ENCODE measurements at places on chromosomes 7 and 10.

DNA sequence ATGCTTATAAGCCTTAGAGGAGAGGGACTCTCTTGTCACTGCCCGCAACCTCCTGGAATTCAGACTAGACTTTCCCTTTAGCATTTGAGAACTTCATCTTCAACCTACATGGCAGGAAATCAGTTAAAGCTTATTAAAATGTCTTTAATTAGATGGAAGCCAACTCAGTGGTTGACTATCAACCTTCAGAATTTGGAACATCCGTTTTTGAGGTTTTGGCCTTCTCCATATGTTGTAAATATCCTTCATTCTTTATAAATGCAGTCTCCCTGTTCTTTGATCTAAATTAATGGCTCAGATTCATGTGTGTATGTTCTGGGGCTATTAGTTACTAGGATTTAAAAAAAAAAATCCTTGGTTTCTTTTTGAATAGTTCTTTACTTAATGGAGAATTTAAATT lies 85.0 kb downstream of the ANKRD61 start:
- no peak for DNase-seq

DNA sequence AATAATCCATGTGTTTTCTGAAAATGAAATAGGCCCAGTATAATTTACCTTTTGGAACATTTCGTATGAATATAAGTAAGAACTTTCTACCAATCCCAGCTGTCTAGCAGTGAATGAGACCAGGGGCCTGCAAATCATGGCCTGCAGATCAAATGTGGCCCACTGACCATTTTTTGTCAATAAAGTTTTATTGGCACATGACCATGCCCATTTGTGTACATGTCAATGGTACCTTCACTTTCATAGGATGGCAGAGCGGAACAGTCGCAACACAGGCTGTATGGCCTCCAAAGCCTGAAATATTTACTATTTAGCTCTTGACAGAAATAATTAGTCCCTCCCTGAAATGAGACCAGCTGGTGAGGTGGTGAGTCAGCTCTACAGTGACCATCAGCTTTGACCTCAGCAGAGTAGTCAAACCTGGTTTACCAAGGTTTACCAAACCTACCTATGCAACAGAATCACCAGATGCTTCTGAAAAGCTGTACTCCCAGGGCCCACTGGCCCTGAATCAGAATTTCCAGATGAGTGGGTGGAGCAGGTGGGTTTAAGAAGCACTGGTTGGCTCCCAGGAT lies 13.8 kb upstream of the C10orf90 start:
- no peak for DNase-seq

GRCh38 chr7:92874567-92874966 lies 38.2 kb upstream of the CDK6 start:
- DNase-seq: no peak

DNA sequence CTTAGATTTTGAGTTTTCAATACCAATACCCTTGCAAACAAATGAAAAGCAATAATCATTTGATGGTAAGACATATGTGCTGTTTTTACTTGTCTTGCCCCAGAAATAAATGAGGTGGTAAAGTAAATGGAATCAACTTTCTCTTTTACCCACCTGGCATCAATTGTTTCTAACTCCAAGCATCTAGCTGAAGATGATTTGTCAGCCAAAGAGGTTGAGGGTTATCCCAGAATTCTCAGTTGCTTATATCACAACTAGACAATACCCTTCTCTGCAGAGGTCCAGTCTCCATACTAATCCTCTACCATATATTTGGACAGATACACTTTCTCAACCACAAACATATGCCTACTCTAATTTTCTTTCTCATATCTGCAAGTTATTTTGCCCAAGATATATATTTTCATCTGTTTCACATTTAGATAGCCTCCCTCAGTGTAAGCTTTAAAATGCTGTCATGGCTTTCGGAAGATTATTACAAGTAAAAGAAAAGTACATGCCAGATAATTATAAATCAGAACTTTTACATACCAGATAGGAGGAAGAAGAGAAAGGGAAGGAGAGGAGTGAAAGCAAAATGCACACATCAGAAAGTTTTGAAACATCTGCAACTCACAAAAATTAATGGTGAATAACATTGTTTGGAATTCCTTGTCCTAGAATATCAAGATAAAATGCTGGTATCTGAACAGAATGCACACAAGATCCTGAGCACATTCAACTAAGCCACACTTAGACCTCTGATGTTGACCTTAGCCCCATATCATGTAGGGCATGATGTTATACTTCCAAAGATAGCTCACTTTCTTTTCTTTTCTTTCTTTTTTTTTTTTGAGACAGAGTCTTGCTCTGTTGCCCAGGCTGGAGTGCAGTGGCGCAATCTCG lies 146.6 kb downstream of the REEP3 start:
- DNase-seq: no peak

- DNase-seq: no peak
Measured at GRCh38 chr10:119252051-119252465, 44.7 kb downstream of the GRK5 start.

DNA sequence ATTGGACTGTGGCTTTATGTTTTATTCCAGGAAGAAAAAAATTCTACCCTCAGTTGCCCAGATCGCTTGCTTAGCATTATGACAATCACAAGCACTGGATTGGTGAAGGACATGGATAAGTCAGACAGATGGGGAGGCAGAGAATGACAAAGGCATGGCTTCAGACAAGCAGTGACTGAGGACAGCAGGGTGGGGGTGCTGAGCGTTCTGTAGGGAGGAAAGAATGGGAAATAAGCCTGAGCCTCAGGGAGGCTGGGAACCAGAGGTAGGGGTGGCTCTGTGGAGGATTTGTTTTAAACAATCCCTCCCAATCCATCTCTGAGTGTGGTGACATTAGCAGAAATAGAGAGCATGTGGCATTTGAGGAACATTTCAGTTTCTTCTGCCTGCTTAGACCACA lies 896.9 kb downstream of the CCSER2 start:
- no peak for DNase-seq

DNA sequence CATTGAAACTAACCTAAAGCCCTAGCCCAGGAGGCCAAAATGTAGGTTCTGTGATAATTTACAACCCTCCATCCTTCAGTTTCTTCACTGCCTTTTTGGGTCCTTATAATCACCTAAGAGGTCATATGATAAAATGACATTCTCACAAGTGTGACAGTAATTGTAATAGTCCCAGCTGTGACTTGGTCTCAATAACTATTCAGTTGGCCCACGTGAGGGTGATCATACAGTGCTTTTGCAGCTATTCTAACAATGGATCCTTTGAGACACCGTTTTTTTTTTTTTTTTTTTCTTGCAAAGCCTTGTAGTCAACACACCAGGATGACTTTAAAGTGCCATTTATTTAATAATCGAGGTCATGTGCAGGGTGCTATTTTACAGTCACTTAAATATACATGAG lies 760.0 kb downstream of the PHTF2 start:
- DNase-seq: no peak

- DNase-seq: no peak
Measured at GRCh38 chr7:35555934-35556333, 139.0 kb downstream of the HERPUD2 start.

GRCh38 chr7:73718905-73719805 lies at the start of gene STX1A:
TSS of gene STX1A (minus strand) at chr7:73719669. CDS start at chr7:73719631, 38 bp downstream.
- peak; percentile 50 for DNase-seq

DNA sequence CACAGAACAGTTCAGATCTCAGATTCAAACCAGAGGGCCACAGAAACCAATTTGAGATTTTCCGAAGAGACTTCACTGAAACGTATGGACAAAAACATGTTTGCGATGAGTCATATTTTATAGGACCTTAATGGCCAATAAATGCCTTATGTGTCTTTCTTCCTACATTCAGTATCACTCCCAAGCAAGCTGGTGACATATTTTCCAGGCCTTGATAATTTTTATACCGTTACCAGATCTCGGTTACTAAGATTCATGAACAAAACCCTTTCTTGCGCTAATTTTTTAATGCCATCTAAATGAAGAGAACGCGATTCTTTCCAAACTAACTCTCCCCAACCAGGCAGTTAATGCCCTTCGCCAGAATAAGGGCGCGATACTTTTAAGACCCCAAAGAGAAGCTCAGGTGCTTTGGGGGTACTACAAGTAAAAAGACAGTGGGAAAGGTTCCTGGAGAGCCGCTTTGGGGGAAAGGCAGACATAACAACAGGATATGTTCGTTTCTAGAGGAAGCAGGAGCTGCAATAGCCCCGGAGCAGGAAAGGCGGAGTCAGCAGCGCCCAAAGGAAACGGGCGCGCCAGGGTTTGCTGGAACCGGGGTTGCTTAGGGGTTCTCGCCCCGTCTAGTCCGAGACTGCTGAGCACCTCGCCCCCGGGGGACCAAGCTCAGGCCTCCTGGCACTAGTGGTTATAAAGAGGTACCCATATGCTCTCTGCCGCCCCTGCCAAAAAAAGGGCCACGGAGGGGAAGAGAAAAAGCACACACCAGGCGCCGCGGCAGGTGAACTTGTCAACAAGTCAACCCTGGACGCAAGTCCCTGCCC lies 884 bp downstream of the ICA1 start:
- DNase-seq: no peak

DNA sequence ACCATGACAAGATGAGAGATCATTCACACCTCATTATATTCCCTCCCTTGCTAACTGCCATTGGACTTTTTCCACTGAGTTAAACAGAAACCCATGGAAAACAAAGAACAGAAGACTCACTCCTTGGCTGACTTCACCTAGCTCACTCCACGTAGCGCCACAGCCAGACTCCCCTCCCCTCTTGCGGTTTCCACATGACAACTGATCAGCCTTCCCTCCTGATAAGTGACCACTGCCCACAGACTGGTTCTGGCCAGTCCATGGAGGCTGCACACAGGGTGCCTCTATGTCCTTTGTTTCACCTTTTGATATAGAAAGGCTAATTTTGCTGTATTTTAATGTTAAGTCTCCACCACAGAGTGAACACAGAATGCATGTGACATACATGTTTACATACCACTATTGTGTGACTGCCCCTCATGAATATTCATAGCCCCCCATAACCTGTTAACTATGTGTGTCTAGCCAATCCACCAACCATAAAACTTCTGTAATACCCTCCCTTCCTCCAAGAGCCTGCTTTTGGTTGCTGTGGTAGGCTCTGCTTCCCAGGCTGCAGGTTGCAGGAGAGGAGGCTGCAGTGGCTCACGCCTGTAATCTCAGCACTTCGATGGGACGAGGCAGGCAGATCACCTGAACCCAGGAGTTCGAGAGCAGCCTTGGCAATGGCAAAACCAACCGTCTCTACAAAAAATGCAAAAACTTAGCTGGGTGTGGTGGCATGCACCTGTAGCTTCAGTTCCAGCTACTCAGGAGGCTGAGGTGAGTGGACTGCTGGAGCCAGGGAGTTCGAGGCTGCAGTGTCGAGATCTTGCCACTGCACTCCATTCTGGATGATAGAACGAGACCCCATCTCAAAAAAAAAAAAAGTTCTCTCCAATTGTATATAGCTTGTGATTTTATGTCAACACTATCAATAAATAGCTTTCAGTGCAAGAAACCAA lies 10.0 kb upstream of the IFIT5 start:
- DNase-seq: no peak

DNA sequence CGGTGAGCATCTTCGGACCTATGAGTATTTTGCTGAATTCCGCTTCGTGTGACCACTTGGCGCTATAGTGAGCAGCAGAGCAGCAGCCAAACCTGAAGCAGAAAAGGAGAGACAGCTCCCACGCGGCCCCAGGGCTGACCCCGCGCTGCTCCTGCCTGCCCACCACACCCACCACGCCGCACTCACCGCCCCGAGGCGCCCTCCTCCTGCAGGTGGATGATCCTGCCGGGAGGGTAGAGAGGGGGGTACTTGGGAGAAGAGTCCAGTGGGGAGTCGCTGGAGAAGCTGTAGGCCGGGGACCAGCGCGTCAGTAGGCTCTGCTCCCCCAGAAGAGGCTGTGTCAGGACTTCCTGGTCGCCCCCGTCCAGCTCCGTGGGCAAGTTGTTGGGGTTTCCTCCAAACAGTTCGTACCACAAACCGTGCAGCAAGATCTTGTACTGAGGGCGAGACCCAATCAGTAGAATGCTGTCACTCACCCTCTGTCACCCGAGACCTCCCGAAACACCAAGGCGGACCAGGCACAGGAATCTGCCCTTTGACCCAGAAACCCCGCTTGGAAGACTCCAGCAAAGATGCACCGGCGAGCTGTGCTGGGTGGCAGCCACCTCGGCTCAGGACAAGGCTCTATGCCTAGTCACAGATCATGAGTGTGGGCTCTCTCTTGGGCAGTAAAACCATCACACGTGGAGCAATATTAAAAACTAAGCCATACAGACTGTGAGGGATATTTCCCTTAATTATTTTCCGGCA lies 37.6 kb downstream of the DAGLB start:
- DNase-seq: no peak

DNA sequence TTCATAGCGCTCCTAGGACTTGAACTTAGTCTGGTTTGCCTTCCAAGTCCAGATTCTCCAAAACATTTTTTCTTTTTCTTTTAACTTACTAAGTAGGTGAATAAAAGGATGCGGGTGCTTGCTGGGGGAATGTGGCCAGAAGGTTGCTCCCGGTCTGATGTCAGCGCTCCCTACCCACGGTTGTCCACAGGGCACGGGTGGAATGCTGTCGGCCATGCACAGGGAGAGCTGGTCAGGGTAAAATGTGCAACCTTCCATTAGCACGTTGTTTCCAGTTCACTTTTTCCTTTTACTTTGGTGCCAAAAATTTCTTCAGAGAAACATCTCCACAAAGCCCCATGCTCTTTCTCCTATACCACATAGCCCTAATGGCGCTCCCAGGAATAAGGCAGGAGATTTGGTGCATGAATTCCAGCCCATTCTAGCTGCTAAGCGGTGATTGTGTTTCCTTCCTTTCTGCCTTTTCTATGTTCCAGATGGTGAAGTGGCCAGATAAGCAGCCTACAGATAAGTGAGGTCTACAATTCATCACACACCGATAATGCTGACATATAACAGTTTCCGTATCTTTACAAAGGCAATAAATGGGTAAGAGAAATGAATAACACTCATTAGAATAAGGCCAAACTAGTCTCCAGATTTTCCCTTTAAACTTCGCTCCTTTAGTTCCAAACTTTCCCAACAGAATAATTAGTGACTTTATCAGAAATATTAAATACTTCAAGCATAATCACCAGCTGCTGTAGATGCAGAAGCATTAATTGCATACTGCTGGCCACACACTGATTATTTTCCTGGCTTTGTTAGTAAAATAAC lies 138.3 kb upstream of the FGFR2 start:
- DNase-seq: no peak

DNA sequence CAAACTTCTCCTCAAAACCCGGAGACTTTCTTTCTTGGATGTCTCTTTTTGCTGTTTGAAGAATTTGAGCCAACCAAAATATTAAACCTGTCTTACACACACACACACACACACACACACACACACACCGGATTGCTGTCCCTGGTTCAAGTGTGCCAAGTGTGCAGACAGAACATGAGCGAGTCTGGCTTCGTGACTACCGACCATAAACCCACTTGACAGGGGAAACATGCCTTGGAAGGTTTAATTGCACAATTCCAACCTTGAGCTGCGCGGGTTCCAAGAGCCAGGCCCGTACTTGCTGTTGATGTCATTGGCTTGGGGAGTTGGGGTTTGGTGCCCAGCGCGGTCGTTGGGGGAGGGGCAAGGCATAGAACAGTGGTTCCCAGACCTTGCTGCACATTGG lies 1.7 kb downstream of the EGFR start:
- no peak for DNase-seq

All from stimulated activated CD8-positive, alpha-beta memory T cell treated with anti-CD3 and anti-CD28 coated beads, Interleukin-4, amount 100 ng/mL, for 1 hour (primary cell).